Hindlimb muscle (tissue), 1 donor: ENCODE measurements at places on chromosomes 13 and 19.
A peak's percentile ranks its signal among the peaks of the same experiment; 100 is the strongest.

DNA sequence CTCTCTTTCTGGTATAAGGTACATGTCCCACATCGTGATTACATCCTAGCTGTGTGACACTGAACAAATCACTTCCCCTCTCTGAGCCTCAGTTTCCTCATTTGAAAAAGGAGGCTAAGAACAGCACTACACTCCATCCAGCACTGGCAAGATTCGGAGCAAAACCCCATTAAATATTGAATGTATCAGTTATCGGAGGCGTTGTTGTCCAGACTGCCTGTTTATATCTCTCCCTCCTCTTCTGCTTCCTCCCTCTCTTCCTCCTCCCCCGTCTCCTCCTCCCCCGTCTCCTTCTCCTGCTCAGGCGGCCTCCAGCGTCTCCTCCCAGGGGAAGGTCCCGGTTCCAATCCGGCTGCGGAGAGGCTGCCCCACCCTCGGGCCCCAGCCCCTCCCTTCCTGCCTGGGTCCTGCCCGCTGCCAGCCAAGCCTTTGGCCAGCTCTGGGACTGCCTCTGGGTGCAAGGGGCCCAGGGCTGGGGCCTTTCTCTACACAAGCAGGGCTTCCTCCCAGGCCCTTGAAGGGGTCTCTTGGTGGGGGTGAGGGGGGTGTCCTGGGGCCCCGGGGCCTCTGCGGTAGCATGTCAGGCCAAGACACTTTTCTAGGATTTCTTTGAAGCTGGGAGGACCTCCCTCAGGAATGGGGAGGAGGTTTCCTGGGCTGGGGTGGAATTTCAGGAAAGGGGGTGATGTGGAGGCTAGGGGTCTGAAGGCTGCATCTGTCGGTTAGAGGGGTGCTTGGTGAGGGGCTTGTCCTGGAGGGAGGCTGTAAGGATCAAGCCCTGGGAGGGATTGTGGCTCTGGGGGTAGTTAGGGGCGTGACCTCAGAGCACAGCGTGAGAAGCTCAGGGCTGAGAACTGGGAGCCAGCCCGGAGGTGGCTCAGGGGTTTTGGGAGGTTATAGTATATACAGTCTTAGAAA is 1.9 kb downstream of the RRAS start:
- DNase-seq: peak; percentile 63

GRCh38 chr13:45320876-45321629 is 19.9 kb downstream of the TPT1 start:
- no peak for DNase-seq

DNA sequence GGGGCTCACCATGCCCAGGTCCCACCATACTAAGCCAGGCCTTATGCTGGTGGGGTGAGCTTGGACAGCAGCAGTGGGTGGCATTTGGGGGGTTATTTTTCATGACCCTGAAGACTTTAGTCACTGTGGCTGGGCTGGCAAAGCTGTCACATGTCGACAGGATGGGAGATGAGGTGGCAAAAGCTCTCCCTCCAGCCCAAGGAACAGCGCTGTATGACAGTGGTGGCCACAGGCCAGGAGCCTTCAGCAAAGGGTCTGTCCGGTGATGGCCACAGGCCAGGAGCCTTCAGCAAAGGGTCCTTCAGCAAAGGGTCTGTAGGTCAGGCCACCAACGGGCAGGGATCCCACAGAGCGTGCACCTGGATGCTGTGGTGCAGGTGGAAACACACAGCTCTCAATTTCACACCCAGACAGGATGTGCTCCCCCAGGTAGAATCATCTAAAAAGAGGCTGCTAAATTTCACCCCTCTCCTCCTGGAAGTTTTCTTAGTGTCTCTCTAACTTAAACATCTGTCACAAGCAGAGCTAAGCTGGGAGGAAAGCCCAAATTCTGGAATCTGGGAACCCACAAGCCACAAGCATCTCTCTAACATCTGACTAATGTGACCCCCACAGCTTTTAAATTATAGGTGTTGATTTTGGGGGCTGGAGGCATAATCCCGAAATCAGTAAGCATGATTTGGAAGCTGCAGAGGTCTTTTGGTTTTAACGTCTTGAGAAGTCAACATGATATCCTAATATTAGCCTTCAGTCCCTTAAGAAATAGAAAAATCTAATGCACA is 23.0 kb downstream of the COL4A1 start:
- no peak for DNase-seq

GRCh38 chr13:85662186-85662585 is 137.0 kb downstream of the SLITRK6 start:
- peak; percentile 41 for DNase-seq

GRCh38 chr19:2274931-2275535 is 6.9 kb downstream of the PEAK3 start:
- no peak for DNase-seq

DNA sequence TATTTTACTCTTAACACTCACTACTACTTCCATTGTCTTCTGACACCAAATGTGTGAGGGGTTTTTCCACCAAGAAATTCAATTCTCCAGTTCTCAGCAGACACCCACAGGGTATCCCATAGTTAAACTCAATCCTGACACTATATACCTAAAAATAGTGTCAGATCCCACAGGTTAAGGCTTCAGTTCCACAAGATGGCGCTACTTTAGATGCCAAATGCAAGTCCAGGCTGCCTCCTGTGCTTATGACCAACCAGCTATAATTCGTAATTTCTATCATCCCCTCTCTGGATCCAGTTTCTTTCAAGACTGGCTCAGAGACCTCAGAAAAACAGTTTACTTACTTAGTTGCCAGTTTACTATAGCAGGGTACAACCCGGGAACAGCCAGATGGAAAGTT is 1146.2 kb upstream of the SPRY2 start:
- DNase-seq: no peak

- no peak for DNase-seq
These were observed 52.5 kb downstream of the MTUS2 start for GRCh38 chr13:28872427-28873176.

- no peak for DNase-seq
These were observed 8.3 kb downstream of the THOP1 start for GRCh38 chr19:2793577-2793976.

GRCh38 chr13:37701972-37702371 is 103.4 kb upstream of the POSTN start:
- no peak for DNase-seq

DNA sequence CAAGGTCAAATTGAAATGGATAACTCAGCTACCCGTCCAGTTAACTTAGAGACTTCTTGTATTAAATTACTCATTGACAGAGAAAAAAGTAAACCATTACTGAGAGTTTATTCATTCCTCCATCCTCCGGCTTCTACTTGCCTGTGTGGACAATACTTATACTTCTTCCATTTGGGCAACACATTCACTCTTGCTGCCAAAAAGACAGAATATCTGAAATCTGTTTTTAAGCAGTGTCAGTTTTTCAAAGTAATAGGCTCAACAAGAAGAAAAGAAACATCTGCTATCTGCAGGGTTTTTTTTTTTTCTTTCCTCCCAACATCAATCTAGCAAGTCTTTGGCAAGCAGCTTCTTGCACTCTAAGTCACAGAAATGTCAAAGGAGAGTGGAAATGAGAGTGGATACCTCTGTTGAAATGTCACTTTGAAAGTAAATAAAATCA is 1142.8 kb downstream of the PCDH9 start:
- peak; percentile 2 for DNase-seq

- no peak for DNase-seq
These were observed 175.9 kb upstream of the TRPC4 start for GRCh38 chr13:38045278-38046048.

- no peak for DNase-seq
These were observed 14.8 kb downstream of the FSD1 start for GRCh38 chr19:4319067-4319718.

GRCh38 chr19:1037621-1038064 is 2.3 kb upstream of the ABCA7 start:
- DNase-seq: no peak

DNA sequence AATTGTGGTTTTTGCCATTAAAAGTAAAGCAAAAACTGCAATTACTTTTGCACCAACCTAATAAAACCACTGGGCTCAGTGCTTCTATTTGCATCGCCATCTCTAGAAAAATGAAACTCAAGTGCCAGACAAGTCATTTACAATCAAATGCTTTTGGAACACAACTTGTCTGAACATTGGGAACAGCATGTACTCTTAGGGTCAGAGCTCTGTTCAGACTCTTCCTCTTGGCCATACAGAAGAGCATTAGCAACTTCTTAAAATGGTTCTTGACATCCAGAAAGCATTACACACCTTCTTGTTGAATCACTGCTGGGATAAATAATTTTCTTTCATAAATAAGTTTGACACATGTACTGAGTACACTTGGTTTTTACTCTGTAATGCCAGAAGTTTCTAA is 272.5 kb downstream of the DCLK1 start:
- DNase-seq: no peak

DNA sequence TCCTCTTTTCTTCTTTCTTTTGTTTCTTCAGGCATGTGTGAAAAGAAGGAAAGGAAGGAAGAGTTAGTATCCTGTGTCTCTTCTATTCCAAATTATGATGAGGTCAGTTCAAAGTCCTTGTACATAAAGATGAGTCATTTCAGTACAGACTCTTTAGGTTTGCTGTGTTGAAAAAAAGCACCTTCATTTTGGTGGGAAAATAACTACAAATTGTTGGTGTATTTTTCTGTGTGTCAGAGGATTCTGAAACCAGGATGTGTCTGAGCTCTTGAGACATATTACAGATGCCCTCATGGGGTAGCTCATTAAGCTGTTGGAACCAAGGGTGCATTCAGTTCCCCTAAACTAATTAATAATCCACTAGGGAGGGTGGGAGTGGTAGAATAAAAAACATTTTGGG is 5.8 kb upstream of the HSPH1 start:
- DNase-seq: no peak

- DNase-seq: no peak
These were observed 90.0 kb downstream of the SLC7A1 start for GRCh38 chr13:29505511-29505910.

GRCh38 chr19:58182989-58183816 is at the start of gene ZNF274:
Gene ZNF274 (plus strand): TSS chr19:58183061. CDS start chr19:58183966, 905 bp downstream.
- DNase-seq: peak; percentile 92

- no peak for DNase-seq
These were observed 218.1 kb upstream of the ARGLU1 start for GRCh38 chr13:106786006-106786563.

DNA sequence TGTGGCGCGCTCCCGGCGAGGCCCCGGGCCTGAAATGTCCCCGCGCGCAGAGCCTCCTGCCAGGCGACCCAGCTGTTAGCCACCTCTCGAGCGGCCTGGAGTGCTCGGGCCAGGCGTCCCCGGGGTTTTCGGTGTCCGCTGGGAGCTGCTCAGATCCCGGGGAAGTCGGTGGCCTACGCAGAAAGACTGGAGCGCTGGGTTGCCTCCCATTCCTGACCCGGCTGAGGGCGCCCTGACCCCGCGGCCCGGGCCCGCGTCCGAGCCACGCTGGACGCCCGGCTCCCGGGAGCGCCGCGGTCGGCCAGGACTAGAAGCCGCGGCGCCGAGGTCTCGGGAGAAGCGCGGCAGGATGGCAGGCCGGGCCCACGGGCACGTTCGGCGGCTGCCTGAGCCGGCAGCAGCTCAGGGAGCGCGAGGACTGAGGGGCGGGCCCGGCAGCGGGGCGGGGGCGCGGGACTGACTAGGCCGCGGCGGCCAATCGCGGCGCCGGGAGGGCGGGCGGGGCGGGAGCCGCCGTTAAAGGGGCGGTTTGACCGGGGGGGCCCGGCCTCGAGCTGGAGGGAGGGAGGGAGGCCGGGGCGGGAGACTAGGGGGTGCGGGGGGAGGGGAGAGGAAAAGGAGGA is 1.3 kb upstream of the ZIC2 start:
- DNase-seq: no peak

- DNase-seq: no peak
These were observed 11.9 kb upstream of the GNA15 start for GRCh38 chr19:3123956-3124355.

- no peak for DNase-seq
These were observed 62.3 kb downstream of the KCTD15 start for GRCh38 chr19:33859016-33859415.

- DNase-seq: no peak
These were observed 27.2 kb downstream of the ATP4B start for GRCh38 chr13:113630804-113631203.
